ENCODE measurements at places on chromosomes 12 and 14.

- DNase-seq: no peak
Observed at GRCh38 chr14:104103446-104104075, 18.1 kb downstream of the ASPG start.

DNA sequence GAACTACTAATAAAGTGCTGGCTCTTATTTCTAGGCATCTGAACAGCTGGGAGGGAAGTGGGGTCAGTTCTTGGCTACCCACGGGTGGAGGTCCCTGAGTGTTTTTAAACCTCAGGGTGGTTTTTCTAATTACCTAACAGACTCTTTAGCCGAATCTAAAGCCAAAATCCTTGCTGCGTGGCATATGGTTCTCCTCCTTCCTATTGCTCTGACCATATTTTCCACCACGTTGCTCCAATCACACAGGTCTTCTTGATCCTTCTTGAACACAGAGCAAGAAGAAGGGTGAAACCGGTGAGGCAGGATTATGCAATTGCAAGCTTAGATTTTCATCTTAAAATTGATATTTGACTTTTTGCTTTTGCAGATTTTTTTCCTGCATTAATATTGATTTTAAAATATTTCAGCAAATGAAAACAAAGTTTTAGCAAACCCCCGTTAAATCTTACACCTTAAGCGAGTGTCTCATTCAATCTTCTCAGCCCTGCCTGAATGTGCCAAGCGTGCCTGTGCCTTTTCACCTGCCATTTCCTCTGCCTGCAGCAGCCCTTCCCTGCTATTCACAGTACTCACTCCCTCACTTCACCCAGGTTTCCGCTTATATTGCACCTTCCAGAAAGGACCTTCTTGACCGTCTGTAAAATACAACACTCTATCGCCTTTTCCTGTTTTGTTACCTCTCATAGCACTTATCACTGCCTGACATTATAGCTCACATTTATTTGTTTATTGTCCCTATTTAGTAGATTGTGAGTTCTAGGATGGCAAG lies 506.0 kb downstream of the DIO2 start:
- no peak for DNase-seq

DNA sequence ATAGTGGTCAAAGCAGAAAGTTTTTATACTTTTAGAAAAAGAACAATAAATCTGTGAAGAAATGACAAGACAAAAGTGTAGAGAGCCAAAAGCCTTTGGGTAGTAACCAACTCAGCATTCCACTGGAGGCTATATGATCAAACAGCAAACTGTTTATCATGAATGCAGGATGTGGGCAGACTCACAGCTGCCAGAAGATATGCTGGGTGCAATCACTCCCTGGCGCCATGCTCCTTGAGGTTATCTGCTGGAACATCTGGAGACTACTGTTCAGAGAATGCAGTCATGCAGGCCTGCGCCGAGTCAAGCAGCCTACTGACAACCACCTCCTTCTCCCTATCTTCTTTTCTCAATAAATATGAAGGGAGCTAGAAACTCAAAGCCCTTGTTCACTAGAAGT lies 49.0 kb upstream of the SLC8A3 start:
- no peak for DNase-seq

DNA sequence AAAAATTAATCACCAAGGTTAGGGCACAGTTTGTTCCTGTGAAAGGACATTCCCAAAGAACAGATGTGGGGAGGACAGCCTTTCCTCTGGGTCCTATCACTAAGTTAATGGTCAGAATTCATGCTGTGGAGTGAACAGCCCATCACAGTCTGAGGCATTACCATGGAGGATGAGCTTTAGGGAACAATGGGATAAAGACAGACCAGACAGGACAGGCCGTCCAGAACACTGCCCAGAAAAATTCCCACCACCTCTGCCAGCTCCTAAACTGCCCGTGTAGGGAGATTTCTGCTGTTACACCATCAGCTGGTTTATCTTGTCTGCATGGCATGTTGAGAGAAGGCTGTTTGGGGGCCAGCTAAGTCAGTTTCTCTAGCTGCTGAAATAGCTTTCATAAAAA lies 49.6 kb upstream of the IFNG-AS1 start:
- DNase-seq: no peak

DNA sequence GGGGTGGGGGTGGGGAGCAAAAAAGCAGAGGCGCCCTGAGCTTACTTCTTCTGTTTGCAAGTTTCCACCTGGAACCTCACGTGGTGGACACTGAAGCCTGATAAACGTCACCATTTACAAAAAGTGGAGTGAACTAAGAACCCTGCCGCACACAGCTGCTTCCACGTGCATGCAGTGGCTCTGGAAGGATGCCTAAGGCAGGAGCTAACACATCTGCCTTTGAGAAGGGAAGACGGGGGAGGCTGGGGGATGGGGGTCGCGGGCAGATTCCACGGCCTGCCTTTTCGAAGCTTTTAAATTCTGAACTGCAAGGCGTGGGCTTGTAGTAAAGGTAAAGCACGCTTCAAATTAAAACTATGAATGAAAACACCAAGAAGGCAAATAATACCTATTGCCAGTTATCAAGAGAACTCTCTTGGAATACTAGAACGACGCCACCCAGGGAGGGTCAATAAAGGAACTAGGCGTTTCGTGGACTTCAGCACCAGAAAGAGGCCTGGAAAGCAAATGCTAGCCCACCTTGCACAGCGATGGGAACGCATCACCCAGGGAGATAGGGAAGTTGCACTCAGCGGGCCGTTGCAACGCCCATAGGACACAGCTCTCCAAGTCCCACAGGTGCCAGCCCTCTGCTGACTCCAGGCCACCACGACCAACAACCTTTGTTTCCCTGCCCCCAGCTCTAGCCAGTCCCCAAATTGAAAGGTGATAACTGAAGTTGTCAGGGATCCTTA lies 61.8 kb downstream of the TESC start:
- no peak for DNase-seq

- peak; percentile 27 for DNase-seq
Observed at GRCh38 chr12:117236456-117237001, 46.3 kb upstream of the FBXO21 start.

DNA sequence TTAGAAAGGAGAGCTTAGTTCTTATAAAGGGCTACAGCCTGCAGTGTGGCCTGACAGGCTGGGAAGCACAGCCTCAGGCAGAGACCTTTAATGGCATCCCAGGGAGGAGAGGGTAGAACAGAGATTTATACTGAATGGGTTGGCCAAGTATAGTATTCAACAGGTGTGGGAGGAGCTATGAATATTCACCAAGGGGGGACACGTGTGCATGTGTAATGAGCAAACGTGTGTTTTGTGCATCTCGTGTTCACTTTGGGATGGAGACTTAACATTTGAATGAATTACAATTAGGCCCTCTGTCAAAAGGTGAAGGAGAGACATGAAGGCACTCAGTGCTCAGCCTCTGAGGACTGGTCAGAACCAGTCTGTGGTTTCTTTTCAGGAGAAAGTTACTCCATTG lies 5.2 kb downstream of the TDP1 start:
- DNase-seq: no peak

- no peak for DNase-seq
Observed at GRCh38 chr12:123971449-123971769, 1.2 kb downstream of the CCDC92 start.

DNA sequence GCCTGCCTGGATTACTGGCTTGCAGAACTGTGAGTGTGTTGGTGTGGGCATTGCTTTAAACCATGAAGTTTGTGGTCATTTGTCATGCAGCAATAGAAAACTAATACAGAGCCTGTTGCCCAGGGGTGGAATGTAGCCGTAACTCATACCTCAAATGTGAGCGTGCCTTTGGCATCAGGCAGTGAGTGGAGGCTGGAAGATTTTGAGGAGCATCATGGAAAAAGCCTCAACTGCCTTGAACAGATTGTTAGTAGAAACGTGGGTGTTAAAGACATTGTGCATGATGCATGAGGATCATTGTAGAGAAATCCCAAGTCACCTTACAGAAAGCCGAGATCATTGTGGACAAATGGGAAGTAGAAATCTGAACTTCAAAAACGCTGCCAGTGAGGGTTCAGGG lies 580.5 kb downstream of the AACS start:
- DNase-seq: no peak

DNA sequence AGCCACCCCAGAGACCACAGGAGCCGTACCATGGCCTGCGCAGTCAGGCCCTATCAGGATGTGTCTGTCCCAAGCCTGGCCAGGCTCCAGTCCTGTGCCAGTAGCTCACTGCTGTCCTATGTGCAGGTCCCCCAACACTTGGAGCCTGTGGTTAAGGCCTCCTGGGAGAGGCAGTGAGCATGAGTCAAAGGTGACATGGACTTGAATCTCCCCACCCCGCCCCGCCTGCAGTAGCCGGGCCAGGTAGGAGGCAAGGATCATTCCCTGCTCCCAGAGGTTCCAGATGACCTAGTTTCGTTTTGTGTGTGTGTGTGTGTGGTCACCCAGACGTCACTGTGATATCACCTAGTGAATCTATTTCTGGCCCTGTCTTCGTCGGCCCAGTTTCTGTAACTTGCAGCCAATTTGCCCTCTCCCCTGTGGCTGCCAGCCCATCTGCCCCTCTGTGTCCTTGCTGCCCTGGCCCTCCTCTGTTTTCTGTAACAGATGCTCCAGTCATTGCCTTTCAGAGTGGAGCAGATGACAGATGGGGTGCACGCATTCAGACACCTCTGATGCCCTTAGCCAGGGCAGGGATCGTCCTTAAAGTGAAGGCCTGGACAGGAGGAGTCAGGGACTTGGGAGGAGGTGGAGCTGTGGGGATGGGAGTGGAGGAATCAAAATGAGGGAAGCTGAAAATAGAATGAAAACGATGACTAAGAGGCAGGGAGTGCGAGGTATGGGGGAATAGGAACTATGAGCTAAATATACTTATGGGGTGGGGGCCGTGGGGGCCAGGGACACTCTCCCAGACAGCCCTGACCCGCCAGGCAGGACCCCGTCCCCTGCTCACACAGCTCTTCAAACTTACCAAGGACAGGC lies 37.4 kb downstream of the SLC6A12 start:
- no peak for DNase-seq

- peak; percentile 60 for DNase-seq
Observed at GRCh38 chr12:124543052-124543589, 24.3 kb downstream of the NCOR2 start.

DNA sequence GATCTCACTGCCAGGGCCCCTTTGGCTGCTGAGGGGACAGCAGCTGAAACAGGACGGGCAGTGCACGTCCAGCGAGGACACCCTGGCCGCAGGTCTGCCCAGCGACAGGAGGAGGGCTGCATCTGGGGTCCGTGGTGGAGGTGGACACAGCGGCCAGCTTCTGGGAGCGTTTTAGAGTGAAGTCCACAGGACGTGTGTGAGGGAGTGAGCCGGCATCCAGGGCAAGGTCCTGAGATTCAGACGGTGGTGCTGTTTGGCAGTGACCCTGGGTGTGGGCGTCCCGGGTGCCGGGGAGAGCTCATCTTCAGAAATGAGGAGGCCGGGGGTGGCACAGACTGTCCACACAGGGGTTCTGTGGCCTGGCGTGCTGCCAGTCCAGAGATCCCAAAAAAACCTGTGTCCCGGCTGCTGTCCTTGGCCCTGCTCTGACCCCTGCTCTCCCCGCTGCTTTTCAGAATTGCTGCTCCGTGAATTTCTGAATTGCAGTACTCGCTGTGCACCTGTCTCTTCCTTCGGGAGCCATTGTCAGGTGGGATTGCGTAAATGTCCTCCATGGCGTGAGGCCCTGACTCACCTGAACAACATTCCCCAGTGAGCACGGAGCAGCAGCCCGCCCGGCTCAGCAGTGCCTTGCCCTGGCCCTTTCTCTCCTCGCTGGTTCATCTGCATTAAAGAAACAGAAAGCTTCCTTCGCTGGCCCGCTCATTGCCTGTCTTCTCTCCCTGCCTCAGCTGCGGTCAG lies 183.5 kb upstream of the C14orf180 start:
- no peak for DNase-seq

DNA sequence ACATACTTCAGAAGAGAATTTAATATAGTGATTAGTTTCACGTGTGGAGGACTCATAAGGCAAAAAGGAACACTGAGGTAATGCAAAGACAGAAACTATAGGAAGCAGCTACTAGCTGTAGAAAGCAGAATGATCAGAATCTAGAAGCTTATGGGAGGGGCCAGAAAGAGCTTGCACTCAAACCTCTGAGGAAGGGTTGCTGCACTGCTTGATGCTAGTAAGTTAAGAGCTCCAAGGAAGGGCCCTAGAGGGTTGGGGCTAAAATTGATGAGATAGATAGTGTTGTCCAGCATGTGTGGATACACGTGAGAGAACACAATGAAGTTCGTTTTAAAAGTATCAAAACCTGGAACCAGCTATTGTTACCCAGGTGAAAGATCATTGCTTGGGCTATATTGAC lies 311.1 kb downstream of the SLC6A15 start:
- DNase-seq: no peak

DNA sequence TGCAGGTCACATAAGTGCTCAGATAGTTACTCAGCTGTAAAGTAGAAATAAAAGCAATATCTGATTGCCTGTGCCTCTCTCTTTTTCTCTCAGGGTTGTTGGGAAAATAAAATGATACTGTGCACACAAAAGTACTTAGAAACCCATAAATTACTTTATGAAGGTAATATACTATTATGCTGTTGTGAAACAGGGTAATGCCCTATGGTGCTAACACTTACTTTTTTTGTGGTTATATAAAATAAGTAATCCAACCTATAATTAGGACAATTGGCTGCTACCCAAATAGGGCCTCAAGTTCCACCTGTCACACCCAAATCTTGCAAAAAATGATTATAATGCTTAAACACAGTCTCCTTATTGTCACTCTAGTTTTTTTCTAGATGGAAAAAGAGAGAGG lies 50.6 kb downstream of the DAAM1 start:
- no peak for DNase-seq

DNA sequence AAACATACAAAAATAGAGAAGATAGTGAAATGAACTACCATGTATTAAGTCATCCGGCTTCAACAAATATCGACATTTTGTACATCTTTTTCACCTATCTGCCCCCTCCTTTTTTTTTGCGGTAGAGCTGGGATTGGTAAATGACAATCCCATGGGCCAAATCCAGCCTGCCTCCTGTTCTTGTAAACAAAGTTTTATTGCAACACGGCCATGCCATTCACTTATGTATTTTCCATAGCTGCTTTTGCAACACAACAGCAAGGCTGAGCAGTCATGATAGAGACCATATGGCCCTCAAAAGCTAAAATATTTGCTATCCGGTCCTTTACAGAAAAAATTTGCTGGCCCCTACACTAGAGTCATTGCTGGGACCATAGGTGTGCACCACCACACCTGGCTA lies 58.1 kb upstream of the PLEKHG3 start:
- no peak for DNase-seq

DNA sequence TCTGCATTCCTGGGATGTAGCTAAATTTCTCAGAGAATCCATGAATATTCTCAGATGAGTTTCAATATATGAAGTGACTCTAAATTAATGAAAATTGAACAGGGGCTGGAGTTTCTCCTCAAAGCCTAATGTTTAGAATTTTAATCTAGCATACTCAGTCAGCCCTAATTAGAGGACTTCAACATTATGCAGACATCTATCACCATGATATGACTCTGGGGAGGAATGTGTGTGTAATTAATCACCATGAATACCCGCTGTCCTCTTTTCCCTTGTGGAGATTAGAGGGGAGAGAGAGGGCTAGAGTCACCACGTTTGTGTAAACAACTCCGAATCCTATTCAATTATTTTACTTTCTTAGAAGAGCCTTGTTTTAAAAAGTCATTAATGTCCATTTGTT lies 698.6 kb upstream of the MDGA2 start:
- DNase-seq: no peak

GRCh38 chr14:104069541-104069940 lies 16.0 kb upstream of the ASPG start:
- DNase-seq: no peak

GRCh38 chr12:32983968-32984367 lies 87.4 kb upstream of the PKP2 start:
- DNase-seq: no peak

All from DMS153 (cell line).